ENCODE measurements at places on chromosomes 5 and 9. TPM values are rescaled to one million over a fixed set of nuclear protein-coding genes. Genes with fewer than 3 reads are reported as not detected.

GRCh38 chr5:54772684-54773083 lies 212.7 kb downstream of the ESM1 start:
- no peak for DNase-seq

- DNase-seq = no peak
Measured at GRCh38 chr5:107485184-107485583, 185.6 kb downstream of the EFNA5 start.

DNA sequence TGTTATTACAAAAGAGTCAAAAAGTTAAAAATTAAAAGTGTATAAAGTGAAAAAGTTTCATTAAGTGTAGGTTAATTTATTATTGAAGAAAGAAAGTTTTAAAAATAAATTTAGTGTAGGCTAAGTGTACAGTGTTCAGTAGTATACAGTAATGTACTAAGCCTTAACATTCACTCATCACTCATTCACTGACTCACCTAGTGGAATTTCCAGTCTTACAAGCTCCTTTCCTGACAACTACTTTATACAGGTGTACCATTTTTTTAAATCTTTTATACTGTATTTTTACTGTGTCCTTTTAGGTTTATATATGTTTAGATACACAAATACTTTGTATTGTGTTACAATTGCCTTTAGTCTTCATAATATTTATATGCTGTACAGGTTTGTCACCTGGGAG lies 530.2 kb upstream of the FAM174A start:
- no peak for DNase-seq

DROSHA gene
- 40.8 TPM for total RNA-seq

ISCA1 gene
- 41.2 TPM for total RNA-seq

ANKRD31 gene
- not detected for total RNA-seq

HAVCR1 gene
- total RNA-seq = not detected
